Body of pancreas (tissue), 4 donors: ENCODE measurements at places on chromosomes 5 and 9.
A peak's percentile ranks its signal among the peaks of the same experiment; 100 is the strongest.

DNA sequence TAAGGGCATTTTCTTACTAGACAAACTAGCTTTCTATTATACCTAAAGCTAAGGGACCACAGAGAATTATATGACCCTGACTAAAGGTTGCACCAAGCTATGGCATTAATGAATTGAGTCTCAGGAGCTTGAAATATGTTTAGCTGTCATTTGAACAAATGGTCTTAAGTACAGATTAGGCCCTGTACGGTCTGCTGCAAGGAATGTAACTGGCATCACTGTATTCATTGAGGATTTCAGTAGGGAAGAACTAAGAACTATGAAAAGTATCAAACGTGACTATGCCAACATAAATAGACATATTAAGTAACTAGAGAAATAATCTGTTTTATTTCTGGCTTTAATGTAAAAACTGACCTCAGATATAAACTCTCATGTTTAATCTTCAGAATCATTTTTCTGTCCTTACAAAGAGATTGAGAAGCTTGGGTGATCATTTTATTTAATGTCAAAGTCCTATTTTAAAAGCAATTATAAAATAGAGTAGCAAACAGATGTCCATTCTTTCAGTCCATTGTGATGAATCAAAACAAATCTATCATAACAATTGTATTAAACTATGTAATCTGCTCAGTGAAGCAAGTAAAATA lies 845.9 kb downstream of the MAT2B start:
- no peaks in the 10 kb centered on the region for H3K27me3 ChIP-seq
- DNase-seq: no peak
- H3K4me1 ChIP-seq: no peaks in the 10 kb centered on the region
- H3K36me3 ChIP-seq: no peaks in the 10 kb centered on the region
- no peak overlapping the region for H3K4me3 ChIP-seq

DNA sequence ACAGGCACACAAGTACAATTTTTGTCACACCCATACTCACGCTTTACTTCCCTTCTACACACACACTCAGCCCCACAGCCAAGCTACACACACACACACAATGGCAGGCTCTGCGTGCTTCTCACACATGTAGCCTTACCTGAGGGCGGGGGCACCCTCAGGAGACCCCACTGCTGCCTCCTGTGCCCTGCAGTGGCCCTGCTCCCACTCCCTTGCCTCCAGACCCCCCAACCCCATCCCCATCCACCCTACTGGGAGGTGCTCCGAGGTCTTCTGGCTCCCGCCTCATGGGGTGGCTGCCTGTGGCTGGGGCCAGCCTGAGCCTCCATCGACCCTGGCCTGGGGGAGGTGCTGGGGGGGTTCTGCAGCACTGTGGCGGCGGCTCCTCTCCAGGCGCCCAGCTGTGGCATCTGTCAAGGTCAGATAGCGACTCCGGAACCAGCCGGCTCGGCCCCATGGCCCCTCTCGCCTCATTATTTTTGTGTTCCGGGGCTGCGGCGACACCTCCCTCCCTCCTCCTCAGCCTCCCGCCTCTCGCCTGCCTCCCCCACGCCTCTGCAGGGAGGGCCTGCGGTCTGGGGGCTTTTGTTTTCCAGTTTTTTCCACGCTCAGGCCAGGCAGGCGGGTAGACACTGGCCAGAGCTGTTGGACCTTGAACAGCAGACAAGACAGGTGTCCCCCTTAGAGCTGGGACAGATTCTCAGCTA lies 21.7 kb downstream of the CXXC5 start:
- no peak overlapping the region for H3K4me3 ChIP-seq
- H3K4me1 ChIP-seq: peaks cover 100% of the 10 kb centered on the region
- H3K27me3 ChIP-seq: no peaks in the 10 kb centered on the region
- H3K36me3 ChIP-seq: no peaks in the 10 kb centered on the region

GRCh38 chr5:147831465-147831864 lies at the start of gene SPINK1:
Gene SPINK1, minus strand, starts transcription at chr5:147831671. Its CDS starts 94 bp downstream, at chr5:147831577.
- peak within 1 kb of the TSS; percentile 83 for H3K27ac ChIP-seq
- H3K36me3 ChIP-seq: no peaks in the 10 kb centered on the region
- H3K4me1 ChIP-seq: peaks cover 40% of the 10 kb centered on the region
- H3K27me3 ChIP-seq: no peaks in the 10 kb centered on the region
- peak; percentile 92 for DNase-seq
- peak within 1 kb of the TSS; percentile 66 for H3K4me3 ChIP-seq

DNA sequence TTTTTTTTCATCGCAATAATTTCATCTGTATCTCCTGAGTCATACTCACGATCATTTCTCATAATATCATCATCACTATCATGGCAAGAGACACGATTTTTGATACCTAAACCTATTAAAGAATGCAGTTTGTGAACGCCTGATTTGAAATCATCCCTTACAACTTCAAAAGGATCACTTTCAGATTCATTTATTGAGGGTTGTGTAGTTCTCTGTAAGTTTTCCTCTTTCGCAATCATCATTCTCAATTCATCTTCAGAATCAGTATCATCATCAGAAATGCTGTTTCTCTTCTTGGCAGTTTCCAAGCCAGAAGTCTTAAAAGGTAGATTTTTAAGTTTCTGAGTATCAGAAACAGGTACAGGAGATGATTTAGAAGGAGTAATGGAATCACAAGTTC lies 9.7 kb downstream of the NOL8 start:
- H3K4me3 ChIP-seq: no peak overlapping the region
- H3K4me1 ChIP-seq: no peaks in the 10 kb centered on the region
- DNase-seq: no peak
- H3K27ac ChIP-seq: no peak overlapping the region
- H3K36me3 ChIP-seq: peaks cover 19% of the 10 kb centered on the region
- H3K27me3 ChIP-seq: no peaks in the 10 kb centered on the region

- H3K27me3 ChIP-seq: no peaks in the 10 kb centered on the region
- DNase-seq: no peak
- no peaks in the 10 kb centered on the region for H3K36me3 ChIP-seq
- no peak overlapping the region for H3K27ac ChIP-seq
These were observed 405.3 kb upstream of the RGMB start for GRCh38 chr5:98368141-98368540.

DNA sequence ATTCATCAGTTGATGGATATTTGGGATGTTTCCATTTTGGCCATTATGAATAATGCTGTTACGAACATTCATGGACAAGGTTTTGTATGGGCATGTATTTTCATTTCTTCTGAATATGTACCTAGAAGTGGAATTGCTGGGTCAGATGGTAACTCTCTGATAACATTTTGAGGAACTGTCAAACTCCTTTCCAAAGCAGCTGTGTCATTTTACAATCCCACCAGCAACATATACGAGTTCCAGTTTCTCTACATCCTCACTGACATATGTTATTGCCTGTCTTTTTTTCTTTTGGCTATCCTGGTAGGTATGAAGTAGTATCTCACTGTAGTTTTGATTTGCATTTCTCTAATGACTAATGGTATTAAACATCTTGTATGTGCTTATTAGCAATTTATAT lies 86.7 kb downstream of the PRKACG start:
- H3K36me3 ChIP-seq: no peaks in the 10 kb centered on the region
- H3K27me3 ChIP-seq: no peaks in the 10 kb centered on the region
- no peak overlapping the region for H3K27ac ChIP-seq
- DNase-seq: no peak
- peaks cover 20% of the 10 kb centered on the region for H3K4me1 ChIP-seq

DNA sequence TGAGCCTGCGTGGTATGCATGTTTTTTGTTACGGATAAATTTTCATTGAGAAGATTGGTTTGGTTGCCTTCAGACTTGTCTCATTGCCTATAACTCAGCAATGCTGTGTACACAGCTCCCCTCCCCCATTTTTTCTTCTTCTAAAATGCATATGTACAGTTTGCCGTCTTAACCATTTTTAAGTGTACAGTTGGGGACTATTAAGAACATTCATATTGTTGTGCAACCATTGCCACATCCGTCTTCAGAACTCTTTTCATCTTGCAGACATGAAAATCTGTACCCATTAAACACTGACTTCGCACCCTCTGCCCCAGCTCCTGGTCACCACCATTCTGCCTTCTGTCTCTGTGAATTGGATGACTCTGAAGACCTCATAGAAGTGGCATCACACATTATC lies 6.2 kb downstream of the EXOC3 start:
- no peaks in the 10 kb centered on the region for H3K27me3 ChIP-seq
- no peak overlapping the region for H3K27ac ChIP-seq
- H3K36me3 ChIP-seq: peaks cover 29% of the 10 kb centered on the region
- H3K4me1 ChIP-seq: peaks cover 4% of the 10 kb centered on the region

DNA sequence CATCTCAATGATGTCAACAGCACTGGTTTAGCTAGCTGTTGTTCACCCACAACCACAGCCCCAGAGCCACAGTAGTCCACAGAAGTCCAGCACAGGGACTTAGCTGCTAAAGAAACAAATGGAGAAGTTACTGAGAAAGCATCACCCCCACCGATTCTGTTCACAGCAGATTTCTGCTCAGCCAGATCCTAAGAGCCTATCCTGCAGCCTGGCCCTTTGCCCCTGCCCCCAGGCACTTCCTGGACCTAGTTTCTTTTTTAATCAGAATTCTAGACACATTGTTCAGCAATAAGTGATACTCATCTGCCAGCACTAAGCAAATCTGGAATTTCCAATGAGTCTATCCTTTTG lies 7.4 kb downstream of the B4GALT1 start:
- DNase-seq: peak; percentile 74
- H3K36me3 ChIP-seq: no peaks in the 10 kb centered on the region
- H3K4me3 ChIP-seq: no peak overlapping the region
- H3K27ac ChIP-seq: peak overlapping the region; percentile 82
- no peaks in the 10 kb centered on the region for H3K27me3 ChIP-seq

GRCh38 chr5:87300744-87301143 lies 33.1 kb downstream of the RASA1 start:
- H3K27ac ChIP-seq: no peak overlapping the region
- H3K36me3 ChIP-seq: no peaks in the 10 kb centered on the region
- no peak for DNase-seq
- H3K4me1 ChIP-seq: peaks cover 16% of the 10 kb centered on the region
- no peak overlapping the region for H3K4me3 ChIP-seq
- H3K27me3 ChIP-seq: no peaks in the 10 kb centered on the region

DNA sequence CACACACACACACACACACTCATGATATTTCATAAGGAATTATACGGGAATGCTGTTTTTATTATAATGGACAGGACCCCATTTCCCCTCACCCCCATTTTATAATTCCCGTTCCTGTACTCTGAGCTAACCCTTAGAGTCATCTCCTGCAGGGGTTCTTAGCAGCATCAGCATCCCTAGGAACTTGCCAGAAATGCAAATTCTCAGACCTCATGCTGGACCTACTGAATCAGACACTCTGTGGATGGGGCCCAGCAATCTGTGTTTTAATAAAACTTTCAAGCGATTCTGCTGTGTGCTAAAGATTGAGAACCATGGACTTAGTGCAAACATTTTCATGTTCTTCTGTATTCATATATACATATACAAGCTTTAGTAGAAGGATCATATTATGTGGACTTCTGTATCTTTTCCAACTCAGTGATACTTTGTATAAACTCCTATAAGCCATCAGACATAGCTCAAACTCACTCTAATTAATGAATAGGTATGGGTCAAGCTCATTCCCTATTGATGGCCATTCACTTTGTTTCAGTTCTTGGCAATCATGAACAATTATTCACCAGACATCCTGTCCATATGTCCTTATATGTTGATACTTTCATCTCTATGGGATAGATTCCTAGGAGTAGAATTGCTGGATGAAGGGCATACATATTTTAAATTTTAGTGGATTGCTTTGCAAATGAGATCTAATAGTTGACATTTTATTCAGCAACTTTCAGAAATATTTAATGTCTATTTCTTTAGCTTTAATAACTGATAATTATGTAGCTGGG lies 65.5 kb downstream of the ARHGEF28 start:
- no peaks in the 10 kb centered on the region for H3K27me3 ChIP-seq
- H3K36me3 ChIP-seq: no peaks in the 10 kb centered on the region
- H3K4me1 ChIP-seq: peaks cover 27% of the 10 kb centered on the region
- H3K4me3 ChIP-seq: no peak overlapping the region
- no peak overlapping the region for H3K27ac ChIP-seq

DNA sequence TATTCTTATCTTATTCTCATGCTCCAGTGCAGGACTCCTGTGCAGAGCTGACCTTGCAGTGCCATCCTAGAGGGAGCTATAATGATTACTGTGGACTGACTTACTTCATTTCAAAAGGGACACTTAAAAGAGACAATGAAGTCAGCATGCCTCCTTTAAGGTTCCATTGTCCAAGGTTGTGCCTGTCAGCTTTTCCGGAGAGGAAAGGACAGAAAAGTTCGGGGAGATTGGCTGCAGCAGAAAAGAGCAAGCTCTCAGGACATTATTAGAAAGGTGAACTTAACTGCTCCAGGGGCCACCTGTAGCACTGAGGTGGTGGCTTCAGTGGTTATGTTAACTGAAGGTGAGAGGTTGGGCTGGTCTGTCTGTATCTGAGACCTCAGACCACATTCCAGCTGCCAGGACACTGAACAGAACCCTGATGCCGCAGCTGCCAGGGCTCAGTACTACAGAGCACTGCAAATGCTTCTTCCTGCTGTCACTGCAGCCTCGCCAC lies 112.9 kb downstream of the ST8SIA4 start:
- no peaks in the 10 kb centered on the region for H3K36me3 ChIP-seq
- no peak overlapping the region for H3K4me3 ChIP-seq
- no peaks in the 10 kb centered on the region for H3K27me3 ChIP-seq
- H3K4me1 ChIP-seq: peaks cover 7% of the 10 kb centered on the region

DNA sequence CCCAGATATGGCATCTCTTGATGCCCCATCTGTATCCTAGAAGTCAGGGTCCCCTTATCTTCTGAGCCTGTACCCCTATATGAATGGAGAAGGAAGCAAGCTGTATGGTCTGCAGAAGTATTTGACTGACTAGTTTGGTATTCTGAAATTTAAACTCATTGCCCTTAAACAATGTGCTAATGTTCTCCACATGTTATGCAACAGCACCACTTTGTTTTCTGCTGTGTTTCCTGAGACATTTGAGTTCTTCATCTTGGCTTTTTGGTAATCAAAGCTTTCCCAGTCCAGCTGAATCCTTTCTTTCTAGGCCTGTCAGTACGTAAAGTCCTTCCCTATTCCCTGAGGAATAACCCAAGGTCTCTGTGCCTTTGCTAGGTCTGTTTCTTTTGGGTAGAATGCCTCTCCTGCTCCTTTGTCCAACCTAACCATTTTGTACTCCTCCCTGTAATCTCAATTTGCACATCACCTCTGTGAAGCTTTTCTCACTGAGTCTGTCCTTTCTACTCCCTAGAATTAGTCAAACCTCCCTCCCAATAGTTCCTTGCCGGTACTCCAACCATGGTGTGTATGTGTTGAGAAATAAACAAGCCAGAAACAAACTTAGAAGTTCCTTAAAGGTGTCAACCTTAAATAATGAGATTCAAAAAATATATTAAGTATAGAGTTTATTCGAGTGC lies 72.1 kb upstream of the HSPB3 start:
- H3K36me3 ChIP-seq: no peaks in the 10 kb centered on the region
- no peak overlapping the region for H3K4me3 ChIP-seq

DNA sequence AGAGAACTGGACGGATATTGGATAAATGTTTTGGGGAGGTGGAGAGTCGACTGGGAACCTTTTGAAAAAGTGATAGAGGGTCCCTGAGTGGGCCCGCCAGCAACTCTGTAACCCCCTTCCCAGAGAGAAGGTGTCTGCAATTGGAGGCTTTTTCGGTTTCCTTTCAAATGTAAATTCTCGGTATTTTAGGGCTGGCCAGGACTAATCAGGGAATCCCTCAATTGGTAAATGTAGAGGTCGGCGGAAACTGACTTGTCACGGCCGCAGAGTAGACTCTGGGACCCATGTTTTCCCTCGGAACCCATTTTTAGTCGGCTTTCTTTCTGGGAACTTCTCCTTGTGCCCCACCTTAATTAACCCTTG lies 524 bp downstream of the CCNB1 start:
- peak overlapping the region; percentile 26 for H3K27ac ChIP-seq
- DNase-seq: no peak
- H3K4me3 ChIP-seq: peak overlapping the region; percentile 55
- H3K36me3 ChIP-seq: no peaks in the 10 kb centered on the region
- H3K27me3 ChIP-seq: no peaks in the 10 kb centered on the region
- H3K4me1 ChIP-seq: peaks cover 15% of the 10 kb centered on the region

GRCh38 chr9:71037521-71037920 lies 83.9 kb downstream of the TRPM3 start:
- no peak overlapping the region for H3K27ac ChIP-seq
- no peak overlapping the region for H3K4me3 ChIP-seq
- H3K4me1 ChIP-seq: no peaks in the 10 kb centered on the region
- DNase-seq: no peak
- H3K36me3 ChIP-seq: no peaks in the 10 kb centered on the region
- no peaks in the 10 kb centered on the region for H3K27me3 ChIP-seq
